Activated CD4-positive, alpha-beta T cell treated with anti-CD3 and anti-CD28 coated beads, Interleukin-2, amount 10 ng/mL, durations not matched to agents 7 days and 5 days (primary cell): ENCODE measurements at places on chromosomes 6 and 20.

DNA sequence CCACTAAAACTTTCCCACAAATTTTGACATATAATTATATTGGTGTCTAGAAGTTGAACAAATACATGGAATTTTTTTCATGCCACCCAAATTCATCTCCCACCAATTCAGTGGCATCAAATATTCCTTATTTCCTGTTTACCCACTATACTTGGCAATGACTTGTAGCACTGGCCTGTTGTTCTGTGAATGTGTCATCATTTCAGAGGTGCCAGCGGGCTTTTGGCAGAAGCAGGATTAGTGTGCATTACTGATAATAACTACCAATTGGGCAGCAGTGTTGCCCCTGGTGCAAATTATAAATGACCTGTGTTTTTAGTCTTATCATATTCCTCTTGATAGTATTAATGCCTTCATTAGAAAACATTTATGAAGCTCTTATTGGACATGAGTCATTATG lies 121.3 kb downstream of the TFAP2B start:
- no peak for DNase-seq
- no peaks in the 10 kb centered on the region for H3K36me3 ChIP-seq
- no peak overlapping the region for H3K27ac ChIP-seq

DNA sequence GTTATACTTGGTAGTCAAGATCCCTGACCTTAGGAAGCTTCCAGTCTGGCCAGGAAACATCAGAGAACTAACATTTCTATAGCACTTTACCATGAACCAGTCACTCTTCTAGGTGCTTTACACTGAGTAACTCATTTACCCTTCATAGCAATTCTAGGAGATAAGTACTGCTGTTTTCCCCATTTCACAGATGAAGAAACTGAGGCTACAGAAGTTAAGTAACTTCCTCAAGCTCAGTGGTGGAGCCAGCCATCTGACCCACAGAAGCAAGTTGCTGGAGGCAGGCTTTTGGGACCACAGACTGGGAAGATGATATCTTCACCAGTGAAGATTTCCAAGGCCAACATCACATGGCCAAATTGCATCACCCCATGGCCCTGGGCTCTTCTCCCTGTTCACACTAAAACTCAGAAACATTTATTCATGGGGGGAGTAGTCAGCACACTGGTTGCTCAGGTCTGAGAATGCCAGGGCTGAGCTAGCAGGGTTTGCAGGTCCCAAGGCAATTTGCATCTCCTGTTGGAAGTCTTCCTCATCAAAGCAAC lies 70.3 kb downstream of the UNC5CL start:
- H3K27me3 ChIP-seq: peaks cover 17% of the 10 kb centered on the region
- no peak overlapping the region for H3K4me3 ChIP-seq
- no peak overlapping the region for H3K27ac ChIP-seq

DNA sequence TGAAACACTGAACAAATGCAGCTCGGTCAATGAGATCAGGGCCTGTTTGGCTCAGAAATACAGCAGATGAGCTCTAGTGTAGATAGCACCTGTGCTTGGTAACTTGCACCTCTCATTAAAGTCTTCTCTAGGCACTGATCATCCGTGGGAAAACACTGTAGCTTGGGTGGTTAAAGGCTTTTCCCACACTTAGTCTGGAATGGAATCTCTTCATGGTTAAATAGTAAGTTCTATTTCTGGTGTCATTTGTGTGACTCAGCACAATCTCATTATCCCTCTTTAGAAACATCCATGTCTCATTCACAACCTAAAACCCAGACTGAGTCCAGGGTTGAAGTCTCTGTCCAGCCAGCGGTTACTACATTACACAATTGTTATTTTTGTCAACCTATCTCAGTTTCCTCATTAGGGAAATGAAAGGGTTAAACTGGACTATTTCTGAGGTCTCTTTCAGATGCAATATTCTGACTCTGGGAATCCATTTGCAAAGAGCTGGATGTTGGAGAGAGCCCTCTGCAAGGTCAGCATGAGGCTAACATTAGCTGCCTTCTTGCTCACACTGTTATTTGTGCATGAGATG lies 125.0 kb downstream of the ZDHHC14 start:
- peaks cover 9% of the 10 kb centered on the region for H3K4me1 ChIP-seq
- no peak for DNase-seq
- H3K27ac ChIP-seq: no peak overlapping the region
- H3K36me3 ChIP-seq: peaks cover 44% of the 10 kb centered on the region

DNA sequence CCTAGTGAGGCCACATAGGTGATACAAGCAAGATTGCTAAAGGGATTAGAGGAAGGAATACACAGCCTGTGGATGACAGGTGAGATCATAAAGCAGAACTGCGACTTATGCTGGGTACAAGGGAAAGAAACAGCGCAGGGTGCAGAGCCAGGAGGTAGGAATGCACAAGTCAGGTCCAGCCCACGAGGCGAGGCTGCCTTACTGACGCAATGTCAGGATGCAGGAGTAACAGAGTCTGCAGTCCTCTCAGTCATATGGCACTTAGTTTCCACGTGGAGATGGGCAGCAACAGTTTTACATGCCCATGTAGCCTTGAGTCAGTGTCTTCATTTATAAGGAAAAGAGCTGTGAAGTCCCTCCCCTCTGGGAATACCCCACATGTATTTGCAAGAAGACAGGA lies 210.9 kb downstream of the SYNE1 start:
- H3K36me3 ChIP-seq: no peaks in the 10 kb centered on the region
- H3K4me1 ChIP-seq: no peaks in the 10 kb centered on the region
- peaks cover 2% of the 10 kb centered on the region for H3K27me3 ChIP-seq
- DNase-seq: no peak
- H3K4me3 ChIP-seq: no peak overlapping the region

GRCh38 chr6:122048570-122048969 lies 350.9 kb upstream of the HSF2 start:
- H3K4me1 ChIP-seq: no peaks in the 10 kb centered on the region
- no peak for DNase-seq
- no peaks in the 10 kb centered on the region for H3K36me3 ChIP-seq

DNA sequence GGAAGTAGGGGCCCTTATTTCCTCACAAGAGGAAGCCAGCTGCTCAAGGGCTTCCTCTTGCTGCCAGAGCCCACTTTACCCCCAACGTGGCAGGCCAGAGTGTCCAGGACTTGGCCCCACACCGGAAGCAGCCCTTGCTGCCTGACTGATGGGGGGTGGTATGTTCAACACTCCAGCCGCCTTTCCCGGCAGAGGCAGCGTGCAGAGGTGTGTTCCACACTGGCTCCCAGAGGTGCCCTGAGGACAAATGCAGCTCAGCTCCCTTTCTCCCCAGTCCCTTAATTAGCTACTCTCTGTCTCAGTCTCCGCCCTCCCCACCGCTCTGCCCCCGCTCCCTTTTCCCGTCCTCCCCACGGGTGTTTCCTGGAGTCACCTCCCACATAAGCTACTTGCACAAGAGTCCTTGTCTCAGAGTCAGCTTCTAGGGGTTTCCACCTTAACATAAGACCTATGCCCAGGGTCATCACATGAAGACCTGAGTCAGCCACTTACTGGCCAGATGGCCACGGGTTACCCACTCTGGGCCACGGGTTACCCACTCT lies 61.7 kb upstream of the SHLD1 start:
- H3K36me3 ChIP-seq: no peaks in the 10 kb centered on the region
- peaks cover 2% of the 10 kb centered on the region for H3K4me1 ChIP-seq
- no peak overlapping the region for H3K4me3 ChIP-seq

DNA sequence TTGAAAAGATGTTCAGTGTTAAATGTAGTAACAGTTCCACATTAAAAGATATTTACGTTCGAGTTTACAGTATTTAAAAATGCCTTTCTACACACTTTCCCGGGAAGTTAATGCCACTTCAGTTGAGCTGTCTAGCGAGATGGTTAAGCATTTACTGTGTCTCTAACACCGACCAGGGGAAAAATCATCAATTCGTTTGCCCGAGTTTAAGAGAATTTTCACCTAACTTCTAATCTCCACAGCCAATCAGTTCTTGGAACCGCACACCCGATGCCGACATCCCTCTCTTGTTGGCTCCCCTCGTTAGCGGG lies 58.2 kb downstream of the FAM217A start:
- DNase-seq: no peak
- peaks cover 64% of the 10 kb centered on the region for H3K4me1 ChIP-seq
- no peaks in the 10 kb centered on the region for H3K27me3 ChIP-seq
- H3K36me3 ChIP-seq: peaks cover 31% of the 10 kb centered on the region
- H3K4me3 ChIP-seq: peak overlapping the region; percentile 95

GRCh38 chr20:10710991-10711775 lies 37.4 kb upstream of the JAG1 start:
- H3K27ac ChIP-seq: no peak overlapping the region
- H3K4me1 ChIP-seq: no peaks in the 10 kb centered on the region
- DNase-seq: no peak
- peaks cover 3% of the 10 kb centered on the region for H3K27me3 ChIP-seq
- H3K36me3 ChIP-seq: no peaks in the 10 kb centered on the region

DNA sequence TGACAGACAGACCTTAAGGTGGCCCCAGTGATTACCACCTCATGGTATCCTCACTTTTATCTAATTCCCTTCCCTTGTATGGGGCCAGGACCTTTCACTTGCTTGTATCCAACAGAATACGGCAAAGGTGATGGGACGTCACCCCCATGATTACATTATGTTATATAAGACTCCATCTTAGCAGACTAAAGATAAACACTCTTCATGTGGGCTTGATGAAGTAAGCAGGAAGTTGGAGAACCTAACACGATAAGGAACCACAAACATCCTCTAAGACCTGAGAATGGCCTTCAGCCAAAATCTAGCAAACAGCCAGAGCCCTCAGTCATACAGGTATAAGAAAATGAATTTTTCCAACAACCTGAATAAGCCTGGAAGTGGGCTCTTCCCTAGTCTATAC lies 8.0 kb downstream of the SLC17A3 start:
- H3K27ac ChIP-seq: peak overlapping the region; percentile 88
- DNase-seq: peak; percentile 51
- H3K27me3 ChIP-seq: no peaks in the 10 kb centered on the region
- no peak overlapping the region for H3K4me3 ChIP-seq
- peaks cover 32% of the 10 kb centered on the region for H3K4me1 ChIP-seq
- peaks cover 11% of the 10 kb centered on the region for H3K36me3 ChIP-seq

GRCh38 chr20:45413479-45413878 lies 2.5 kb upstream of the PIGT start:
- peaks cover 3% of the 10 kb centered on the region for H3K36me3 ChIP-seq
- H3K27me3 ChIP-seq: no peaks in the 10 kb centered on the region
- DNase-seq: no peak
- peaks cover 30% of the 10 kb centered on the region for H3K4me1 ChIP-seq

- no peak for DNase-seq
- H3K27ac ChIP-seq: no peak overlapping the region
- H3K4me1 ChIP-seq: no peaks in the 10 kb centered on the region
Measured at GRCh38 chr6:43944908-43945767, 175.1 kb downstream of the VEGFA start.

DNA sequence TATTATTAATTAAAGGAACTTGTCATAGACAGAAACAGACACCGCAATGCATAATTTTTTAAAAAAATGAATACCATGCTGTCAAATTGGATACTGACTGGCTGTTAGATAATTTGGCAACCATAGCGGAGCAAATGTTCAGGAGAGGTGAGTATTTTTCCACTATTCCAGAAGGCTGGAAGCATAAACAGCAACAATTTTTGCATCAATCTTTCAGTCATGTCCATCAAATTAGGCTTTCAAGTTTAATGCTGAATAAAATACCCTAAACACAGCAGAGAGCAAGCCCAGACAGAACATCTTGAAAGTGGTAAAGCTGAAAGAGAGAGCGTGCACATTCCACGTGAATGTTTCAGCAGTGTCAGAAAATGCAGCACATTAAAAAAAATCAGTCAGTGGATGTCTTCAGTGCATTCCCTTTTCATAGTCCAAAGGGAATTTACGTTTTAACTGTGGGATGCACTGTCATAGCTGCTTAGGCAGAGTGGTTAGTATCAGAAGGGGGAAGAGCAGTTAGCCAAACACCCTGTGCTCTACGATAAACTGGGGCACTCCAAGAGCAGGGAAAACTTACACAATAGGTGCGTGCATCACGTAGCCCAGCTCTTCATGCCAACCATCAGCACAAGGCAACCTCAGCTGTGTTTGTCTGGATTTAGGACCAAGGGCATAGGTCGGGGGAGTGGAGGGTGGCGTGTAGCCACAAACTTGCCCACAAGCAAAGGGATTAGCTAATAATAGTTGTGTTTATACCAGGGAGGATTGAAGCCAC lies 116.2 kb upstream of the STMND1 start:
- no peak for DNase-seq
- H3K36me3 ChIP-seq: no peaks in the 10 kb centered on the region
- no peak overlapping the region for H3K4me3 ChIP-seq

DNA sequence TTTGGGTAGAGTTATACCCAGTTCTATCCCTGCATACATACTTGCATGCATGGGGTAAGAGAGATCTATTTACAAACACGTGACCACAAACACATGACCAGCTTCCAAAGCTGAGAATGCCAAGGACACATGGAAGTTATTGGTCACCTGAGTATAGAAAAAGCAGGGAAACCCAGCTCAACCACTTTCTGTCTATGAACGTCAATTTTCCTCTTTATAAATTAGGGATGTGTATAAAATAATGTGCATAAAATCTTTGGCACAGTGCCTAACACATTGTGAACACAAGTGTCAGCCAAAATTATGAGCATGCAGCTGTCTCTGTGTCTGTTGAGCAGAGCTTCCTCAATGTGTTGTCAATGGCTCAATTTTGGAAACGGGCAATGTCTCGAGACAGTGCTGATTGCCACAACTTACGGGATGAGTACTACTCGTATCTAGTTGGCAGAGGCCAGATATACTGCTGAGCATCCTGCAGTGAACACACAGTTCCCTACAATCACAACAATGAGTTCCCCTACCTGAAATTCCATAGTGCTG lies 44.9 kb downstream of the TPD52L1 start:
- no peaks in the 10 kb centered on the region for H3K36me3 ChIP-seq
- DNase-seq: no peak
- H3K4me1 ChIP-seq: no peaks in the 10 kb centered on the region

DNA sequence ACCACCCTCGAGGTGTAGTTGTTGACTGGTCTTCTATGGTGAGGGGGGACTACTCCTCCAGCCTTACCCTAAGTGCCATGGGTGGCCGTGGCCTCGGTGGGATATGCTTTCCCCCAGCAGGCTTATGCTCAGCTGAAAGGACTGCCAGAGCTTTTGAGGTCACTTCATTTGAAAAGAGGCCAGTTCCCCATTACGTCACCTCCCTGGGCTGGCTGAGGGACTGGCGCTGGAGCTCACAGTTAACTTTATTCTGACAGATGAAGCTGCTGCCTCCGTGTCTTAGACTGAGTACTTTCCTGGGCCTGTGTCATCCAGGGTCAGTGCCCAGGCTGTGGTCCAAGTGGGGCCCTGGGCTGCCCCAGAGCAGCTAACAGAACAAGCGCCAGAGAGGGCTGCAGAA lies 42.8 kb upstream of the PCMTD2 start:
- peaks cover 10% of the 10 kb centered on the region for H3K4me1 ChIP-seq
- H3K36me3 ChIP-seq: no peaks in the 10 kb centered on the region
- H3K27me3 ChIP-seq: no peaks in the 10 kb centered on the region
- no peak for DNase-seq
- H3K4me3 ChIP-seq: no peak overlapping the region
- no peak overlapping the region for H3K27ac ChIP-seq
